ENCODE measurements at places on chromosomes 11 and 22. TPM values are rescaled to one million over a fixed set of nuclear protein-coding genes. Genes with fewer than 3 reads are reported as not detected.

GRCh38 chr11:104061853-104062521, 25.5 kb downstream of the DDI1 start:
- DNase-seq: no peak

DNA sequence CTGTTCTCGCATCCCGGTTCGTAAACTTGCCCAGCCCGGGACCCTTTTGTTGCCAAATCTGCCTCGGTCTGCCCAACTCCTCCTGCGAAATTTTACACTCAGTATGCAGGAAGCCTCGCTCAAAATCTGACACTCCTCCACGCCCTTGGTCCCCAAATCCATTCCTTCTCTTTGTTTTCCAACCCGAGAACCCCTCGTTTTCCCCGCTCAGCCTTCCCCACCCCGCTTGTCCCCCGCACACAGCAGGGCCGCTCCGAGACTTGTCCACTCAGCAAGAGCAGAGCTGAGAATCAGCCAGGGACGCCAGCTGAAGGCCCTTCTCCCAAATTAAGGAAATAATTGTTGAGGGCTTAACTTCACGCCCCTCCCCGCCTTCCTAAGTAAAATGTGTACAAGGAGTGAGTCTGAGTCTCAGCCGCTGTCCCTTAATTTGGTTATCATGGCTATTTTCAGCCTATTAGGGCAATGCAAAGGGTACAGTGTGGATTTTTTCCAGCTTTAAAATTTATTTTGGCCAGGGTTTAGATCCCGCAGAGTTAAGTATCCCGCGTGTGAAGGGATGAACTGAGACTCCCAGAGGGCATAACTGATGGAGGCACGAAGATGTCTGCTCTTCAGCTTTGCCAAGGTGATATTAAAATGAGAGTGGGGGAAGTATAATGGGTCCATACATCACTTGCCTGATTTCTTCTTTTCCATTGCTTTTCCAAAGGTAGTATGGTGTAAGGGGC, 581 bp upstream of the FBXO3 start:
- DNase-seq: no peak

- DNase-seq: no peak
Measured at GRCh38 chr22:43377548-43377895, 34.3 kb upstream of the MPPED1 start.

DNA sequence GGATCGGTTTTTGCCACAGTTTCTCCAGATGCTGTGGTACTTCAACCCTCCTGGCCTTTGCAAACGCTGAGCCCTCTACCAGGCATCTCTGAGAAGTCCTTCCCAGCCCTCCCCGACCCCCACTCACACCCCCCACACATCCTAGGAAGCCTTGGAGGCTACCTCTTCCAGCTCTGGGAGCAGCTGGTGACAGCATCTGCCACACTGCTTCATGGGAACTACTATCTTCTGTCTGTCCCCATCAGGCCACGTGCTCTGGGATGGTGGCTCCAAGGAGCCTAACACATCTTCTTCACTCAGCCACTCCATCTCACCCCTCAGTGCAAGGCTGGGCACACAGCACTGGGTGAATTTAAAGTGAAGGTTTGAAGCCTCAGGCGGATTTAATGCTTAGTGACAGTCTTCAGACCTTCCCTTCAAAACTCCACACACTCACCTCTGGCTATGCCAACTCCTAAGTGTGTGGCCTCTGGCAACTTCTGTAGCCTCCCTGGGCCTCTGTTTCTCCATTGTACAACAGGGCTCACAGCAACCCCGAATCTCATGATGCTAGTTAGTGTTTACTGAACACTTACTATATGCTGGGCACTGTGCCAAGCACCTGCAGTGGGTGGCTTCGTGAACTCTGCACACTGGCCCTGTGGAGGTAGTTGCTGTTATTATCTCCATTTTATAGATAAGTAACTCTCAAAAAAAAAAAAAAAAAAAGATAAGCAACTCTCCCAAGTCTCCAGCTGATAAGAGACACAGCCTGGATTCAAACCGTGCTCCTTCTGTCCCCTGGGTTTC, 7.3 kb upstream of the TP53I11 start:
- DNase-seq: no peak

GRCh38 chr11:112995423-112996090, 34.3 kb downstream of the NCAM1 start:
- DNase-seq: no peak

DNA sequence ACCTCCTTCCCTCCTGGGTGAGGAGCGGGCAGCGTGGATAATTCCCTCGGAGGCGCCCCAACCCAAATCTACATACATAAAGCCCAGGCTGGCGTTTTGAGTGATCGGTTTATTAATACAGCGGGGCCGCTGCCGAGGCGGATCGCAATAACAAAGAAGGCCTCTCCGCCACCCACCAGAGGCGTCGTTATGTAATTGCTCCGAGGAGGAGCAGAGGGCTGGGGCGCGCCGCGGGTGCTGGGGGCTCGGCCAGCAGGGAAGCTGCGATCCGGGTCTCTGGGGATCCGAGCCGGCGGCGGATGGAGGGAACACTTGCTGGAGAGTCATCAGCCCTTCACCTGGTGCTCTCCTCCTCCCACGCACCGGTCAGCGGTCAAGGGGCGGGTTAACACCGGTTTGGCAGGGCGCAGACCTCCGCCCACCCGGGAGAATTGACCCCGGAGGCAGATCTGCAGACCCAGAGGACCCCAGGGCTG, 6.4 kb upstream of the TP53I11 start:
- DNase-seq: no peak

- DNase-seq: no peak
Measured at GRCh38 chr11:68872216-68873003, 30.7 kb upstream of the CPT1A start.

TMPRSS4 gene
- not detected for total RNA-seq

MYO7A gene
- total RNA-seq: 0.06 TPM

DNA sequence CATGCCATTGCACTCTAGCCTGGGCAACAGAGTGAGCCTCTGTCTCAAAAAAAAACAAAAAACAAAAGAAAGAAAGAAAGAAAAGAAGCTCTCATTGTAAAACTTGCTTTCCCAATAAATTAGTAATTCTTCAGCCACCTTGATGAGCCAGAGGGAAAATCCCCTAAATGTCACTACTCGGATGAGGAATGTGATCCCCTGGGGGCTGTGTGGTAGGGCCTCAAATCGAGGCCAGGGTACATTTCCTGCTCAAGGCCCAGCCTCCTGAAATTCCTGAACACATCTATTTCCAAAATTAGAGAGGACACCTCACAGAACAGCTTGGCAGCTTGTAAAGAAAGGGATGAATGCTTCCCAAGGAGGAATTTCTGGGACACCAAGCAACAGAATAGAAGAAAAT, 147.1 kb upstream of the SESN3 start:
- DNase-seq: no peak

GRCh38 chr11:41534861-41535260, 75.4 kb upstream of the LRRC4C start:
- DNase-seq: no peak

OR52B6 gene
- total RNA-seq: not detected

MMP27 gene
- not detected for total RNA-seq

PHOX2A gene
- not detected for total RNA-seq

- no peak for DNase-seq
Measured at GRCh38 chr22:29093501-29094300, 20.9 kb downstream of the KREMEN1 start.

- DNase-seq: no peak
Measured at GRCh38 chr22:34914846-34915245, 151.1 kb upstream of the ISX start.

DNA sequence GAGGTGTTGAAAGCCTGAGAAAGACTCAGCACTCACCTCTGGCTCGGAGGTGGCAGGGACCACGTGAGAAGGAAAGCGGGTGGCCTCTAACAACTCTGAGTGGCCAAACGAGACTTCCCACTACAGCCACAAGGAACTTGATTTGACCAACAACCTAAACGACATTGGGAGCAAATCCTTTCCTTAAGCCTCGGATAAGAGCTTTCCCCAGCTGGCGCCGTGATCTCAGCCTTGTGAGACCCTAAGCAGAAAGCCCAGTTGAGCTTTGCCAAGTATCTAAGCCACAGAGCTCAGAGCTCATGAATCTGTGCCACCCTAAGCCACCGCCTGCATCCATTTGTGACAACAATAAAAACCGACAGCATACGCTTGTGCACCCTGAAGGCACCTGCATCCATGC, 636.0 kb downstream of the TBC1D22A start:
- DNase-seq: no peak

DNA sequence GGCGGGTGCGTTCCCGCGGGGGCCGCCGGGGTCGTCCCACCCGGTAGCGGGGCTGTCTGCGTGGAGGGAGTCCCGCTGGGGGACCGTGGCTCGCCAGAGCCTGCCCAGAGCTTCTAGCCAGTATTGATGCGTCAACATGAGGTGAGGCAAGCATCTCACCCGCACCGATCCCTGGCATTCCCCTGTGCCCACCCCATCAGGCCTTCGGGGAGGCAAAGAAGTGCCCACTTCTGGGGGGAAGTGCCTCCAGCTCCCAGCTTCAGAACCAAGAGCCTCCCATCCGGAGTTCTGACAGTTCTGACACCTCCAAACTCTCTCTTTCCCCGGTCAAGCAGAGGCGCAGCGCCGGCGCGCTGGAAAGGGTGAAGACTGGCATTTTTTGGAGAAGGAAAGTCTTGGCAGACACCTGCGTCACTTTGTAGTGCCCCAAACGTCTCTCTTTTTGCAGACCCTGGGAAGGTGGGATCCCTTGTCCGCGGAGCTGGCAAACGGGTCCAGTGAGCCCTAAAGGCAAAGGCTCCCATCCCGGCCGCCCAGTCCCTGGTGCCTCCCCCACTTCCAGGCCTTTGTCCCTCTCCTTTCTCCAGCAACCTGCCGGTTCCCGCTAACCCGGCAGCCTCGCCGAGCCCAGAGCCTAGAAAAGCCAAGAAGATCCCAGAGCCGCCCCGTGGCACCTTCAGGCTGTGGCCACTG, 3.2 kb upstream of the PAX6 start:
- no peak for DNase-seq

DNA sequence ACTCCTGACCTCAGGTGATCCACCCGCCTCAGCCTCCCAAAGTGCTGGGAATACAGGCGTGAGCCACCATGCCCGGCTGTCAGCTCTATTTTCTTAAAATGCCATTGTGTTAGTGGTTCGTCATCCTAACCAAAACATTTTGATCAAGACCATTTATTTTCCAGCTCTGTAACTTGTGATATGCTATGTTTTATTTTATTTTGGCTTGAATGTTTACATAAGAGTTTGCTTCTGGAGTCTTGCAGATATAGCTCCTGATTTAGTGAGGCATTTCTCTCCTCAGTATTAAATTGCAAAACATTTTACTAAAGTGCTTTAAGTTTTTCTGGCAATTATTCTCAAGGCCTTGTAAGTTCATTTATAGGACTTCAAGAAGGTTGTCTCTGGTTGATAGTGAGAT, 4.4 kb downstream of the EP300 start:
- no peak for DNase-seq

- DNase-seq: no peak
Measured at GRCh38 chr11:76748948-76749347, 34.2 kb upstream of the TSKU start.

GRCh38 chr22:17387356-17387755, 18.1 kb downstream of the CECR2 start:
- no peak for DNase-seq

- no peak for DNase-seq
Measured at GRCh38 chr11:108880510-108880909, 215.6 kb downstream of the DDX10 start.

SPTBN2 gene
- total RNA-seq: 17.0 TPM

CDCA5 gene
- 20.3 TPM for total RNA-seq

ANKRD42 gene
- total RNA-seq: 5.9 TPM

- no peak for DNase-seq
Measured at GRCh38 chr11:134313821-134314607, 17.8 kb upstream of the GLB1L2 start.

OR11H1 gene
- total RNA-seq: not detected

MS4A6A gene
- not detected for total RNA-seq

DNA sequence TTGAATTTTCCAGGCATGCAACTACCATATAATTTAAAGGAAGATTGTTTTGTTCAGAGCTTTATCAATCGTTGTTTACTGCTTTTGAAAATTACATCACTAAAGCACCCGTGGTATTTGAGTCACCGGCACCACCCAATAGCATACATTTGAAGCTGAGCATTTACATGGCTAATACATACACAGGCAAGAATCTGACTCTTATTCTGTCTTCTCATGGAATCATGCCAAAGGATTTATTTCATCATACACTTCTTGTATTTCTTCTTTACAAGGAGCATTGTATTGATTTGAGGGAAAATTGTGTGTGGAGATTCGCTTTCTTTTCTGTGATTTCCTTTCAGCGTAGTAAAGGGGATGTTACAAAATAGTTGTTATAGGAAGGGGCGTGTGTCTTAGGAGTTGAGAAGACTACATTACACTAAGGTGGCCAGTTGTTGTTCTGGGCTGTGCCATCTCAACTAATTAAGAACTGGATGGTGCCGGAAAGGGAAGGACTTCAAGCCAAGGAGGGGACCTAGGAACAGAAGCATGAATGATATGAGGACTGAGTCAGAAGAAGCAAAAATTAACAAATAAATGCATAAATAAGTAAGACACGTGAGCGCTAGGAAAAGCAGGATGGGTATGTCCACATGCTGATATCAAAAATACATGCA, 12.9 kb upstream of the CD3E start:
- no peak for DNase-seq

CASP1 gene
- total RNA-seq: 0.32 TPM

DNA sequence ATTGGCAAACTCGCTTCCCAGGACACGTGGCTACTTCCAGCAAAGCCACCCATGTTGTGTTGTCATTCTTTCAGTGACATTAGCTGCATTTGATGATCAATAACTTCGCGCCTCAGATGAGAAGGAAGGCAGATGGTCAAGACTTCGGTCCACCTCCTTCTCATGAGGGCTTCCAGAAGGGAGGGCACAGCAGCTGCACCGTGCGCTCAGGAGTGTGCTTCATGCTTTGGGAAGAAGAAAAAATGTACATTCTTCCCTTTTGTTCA, 25.3 kb downstream of the IGLL5 start:
- no peak for DNase-seq

- DNase-seq: no peak
Measured at GRCh38 chr22:36753916-36754315, 22.0 kb downstream of the IFT27 start.

GRCh38 chr22:29087012-29087411, 14.2 kb downstream of the KREMEN1 start:
- DNase-seq: no peak

- DNase-seq: no peak
Measured at GRCh38 chr22:31243339-31244045, 31.4 kb downstream of the LIMK2 start.

FADS1 gene
- total RNA-seq: 95.9 TPM

GRCh38 chr11:2799881-2800654, 85.5 kb downstream of the CDKN1C start:
- no peak for DNase-seq

GRCh38 chr11:132037956-132038355, 667.5 kb downstream of the NTM start:
- DNase-seq: no peak
